Bronchial epithelial cell (primary cell): ENCODE measurements at places on chromosomes 13 and 19.
A peak's percentile ranks its signal among the peaks of the same experiment; 100 is the strongest.

DNA sequence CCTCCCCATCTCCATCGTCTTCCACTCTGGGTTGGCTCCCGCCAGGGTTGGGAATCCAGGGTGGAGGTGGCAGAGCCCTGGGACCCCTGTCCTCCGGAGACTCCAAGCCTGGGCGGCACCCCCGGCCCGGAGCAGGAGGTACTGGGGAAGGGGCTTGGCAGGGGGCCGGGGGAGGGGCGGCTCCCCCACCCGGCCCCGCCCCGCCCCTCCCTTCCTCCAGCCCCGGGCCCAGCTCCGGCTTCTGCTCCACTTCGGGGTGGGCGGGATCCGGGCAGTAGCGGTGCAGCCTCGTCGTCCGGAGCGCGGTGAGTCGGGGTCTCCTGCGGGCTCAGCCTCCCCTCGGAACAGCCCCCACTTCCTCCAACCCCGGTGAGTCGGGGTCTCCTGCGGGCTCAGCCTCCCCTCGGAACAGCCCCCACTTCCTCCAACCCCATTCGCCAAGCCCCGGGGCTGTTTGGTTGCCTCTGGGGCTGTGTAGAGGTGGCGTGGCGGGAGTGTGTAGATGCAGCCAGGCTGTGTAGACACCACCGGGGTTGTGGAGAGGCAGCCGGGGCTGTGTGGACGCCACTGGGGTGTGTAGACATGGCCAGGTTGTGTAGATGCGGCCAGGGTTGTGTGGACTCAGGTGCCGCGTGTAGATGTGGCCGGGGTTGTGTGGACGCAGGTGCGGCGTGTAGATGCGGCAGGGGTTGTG is at the start of gene TMPRSS9:
Gene TMPRSS9, plus strand, starts transcription at position 274 of the 694 bp plus-strand sequence. CDS start 29,521 bp downstream, outside the sequence.
- DNase-seq = no peak

- DNase-seq = no peak
Observed at GRCh38 chr13:98768522-98768921, 16.1 kb upstream of the SLC15A1 start.

DNA sequence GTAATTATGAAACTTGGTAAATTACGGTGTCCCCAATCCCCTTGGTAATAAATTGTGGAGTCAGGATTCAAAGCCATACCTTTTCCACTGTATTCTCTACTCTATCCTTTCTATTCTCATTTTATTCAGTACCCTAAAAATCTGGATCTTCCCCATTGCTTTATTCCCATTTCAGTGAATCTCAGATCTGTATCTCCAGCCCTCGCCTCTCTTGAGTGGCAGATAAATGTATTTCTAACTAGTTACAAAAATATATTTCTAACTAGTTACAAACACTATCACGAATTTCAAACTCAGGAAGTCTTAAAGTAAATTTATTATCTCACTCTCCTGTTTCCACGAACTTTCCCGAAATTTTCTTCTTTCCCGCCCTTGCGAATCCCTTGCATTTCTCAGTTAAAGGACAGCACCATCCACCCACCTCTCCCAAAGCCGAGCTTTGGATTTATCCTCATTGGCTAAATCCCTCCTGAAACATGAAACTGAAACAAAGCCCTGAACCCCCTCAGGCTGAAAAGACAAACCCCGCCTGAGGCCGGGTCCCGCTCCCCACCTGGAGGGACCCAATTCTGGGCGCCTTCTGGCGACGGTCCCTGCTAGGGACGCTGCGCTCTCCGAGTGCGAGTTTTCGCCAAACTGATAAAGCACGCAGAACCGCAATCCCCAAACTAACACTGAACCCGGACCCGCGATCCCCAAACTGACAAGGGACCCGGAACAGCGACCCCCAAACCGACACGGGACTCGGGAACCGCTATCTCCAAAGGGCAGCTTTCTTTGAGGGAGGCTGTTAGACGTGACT is 164.3 kb upstream of the PABPC3 start:
- no peak for DNase-seq

- DNase-seq = no peak
Observed at GRCh38 chr13:27423333-27423732, 1.1 kb upstream of the GTF3A start.

DNA sequence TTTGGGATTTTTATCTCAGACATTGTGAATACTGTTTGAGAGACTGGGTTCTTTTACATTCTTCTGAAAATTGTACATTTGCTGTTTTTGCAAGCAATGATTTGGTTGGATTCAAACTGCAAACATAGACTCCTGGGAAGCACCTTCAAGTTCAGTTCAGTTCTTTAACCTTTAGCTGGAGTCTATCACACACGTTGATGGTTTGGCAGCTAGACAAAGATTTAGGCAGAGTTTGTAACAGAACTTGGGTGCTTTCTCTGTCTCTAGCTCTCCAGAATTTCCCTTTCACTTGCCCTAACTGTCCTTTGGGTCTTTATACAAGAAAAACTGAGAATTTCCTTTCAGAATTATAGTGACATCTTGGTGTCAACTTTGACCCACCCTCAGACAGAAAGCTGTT is 556.6 kb downstream of the DIAPH3 start:
- DNase-seq = no peak

GRCh38 chr13:59497621-59498247 is 666.0 kb downstream of the DIAPH3 start:
- DNase-seq = no peak

DNA sequence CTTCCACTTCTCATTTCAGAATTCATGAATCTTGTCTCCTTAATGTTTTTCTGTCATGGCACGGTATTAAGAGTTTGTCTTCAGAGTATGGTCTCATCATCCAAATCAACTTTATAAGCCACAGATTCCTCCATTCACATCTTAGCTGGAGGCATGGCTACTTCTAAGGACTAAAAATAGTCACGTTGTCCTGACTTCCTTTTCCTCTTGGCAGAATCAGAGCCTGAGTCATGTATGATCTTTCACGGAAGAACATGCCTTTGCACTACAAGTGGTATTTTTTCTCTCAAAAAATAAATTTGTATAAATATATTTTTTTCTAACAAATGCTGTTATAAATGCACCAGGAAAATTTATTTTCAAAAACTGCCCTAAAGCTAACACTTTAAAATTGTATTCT is 71.4 kb downstream of the ALOX5AP start:
- DNase-seq = peak; percentile 81

DNA sequence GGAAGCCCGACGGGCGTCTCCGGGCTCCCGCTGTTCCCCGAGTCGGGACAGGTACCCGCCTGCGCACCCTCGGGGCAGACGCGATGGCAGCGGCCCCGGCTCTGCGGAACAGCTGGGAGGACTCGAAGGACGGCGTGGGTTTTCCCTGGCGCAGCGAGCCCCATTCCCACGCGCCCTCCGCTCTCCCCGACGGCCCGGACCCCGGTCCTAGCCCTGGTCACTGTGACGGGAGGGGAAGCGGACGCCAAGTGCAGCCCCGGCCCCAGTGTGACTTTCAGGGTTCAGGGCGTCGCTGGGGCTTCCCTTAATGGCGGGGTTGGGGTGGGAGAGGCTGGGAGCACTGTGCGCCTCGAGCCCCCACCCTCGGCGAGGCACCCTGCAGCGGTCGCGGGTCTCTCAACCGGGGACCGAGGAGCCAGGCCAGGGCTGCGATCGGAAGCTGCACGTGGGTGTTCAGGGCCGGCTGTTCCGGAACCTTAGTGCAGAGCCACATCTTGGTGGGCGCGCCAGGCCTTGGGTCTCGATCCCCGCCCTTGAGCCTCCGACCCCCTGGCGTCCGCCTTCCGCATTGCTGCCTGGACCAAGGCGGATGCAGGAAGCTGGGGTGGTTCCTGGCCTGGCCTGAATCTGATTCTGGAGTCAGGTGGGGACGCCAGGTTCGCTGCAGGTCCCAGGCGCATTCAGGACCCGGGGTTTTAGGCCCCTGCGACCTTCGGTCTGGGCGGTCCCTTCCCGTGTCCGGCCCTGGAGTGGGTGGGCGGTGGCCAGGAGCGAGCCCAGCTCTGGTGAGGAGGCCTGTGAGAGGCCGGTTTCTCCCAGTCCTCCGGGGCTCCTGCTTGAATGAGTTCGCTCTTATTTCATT is 3.5 kb downstream of the LGALS7B start:
- no peak for DNase-seq

DNA sequence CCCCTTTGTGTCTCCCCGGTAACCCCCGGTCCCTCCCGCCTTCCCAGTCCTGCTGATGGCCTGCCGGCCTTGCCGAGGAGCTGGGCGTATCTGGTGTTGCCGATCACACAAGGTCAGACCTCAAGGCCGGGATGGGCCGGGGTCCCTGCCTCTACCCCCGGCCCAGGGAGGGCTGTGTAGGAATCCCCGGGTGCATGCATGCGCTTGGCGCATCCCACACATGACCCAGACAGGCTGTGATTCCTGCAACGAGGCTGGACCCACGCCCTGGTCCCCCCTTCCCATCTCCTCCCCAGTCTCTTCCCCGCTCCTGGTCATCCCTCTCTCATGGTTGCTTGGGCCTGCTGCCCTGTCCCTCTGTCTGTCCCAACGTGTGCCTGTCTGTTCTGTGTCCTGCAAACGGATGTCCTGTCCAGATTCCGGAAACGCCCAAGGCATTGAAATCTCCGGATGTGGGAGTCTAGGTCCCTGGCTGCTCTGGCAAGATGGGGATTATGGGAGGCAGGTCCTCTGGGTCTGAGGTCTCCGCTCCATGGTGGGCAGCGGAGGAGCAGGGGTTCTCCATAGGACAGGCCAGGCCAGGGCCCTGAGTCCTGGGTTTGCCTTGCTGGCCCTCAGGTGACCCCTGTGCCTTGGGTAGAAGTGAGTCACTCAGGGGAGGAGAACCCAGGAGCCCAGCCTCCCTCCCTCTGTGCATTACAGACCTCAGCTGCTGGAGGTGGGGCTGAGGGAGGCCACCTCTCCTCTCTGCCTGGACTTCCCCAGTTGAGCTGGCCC is 1.6 kb downstream of the PKN1 start:
- DNase-seq = peak; percentile 46

GRCh38 chr19:47720669-47721422 is 7.6 kb downstream of the EHD2 start:
- no peak for DNase-seq

- DNase-seq = no peak
Observed at GRCh38 chr19:33450689-33451088, 70.9 kb downstream of the PEPD start.

DNA sequence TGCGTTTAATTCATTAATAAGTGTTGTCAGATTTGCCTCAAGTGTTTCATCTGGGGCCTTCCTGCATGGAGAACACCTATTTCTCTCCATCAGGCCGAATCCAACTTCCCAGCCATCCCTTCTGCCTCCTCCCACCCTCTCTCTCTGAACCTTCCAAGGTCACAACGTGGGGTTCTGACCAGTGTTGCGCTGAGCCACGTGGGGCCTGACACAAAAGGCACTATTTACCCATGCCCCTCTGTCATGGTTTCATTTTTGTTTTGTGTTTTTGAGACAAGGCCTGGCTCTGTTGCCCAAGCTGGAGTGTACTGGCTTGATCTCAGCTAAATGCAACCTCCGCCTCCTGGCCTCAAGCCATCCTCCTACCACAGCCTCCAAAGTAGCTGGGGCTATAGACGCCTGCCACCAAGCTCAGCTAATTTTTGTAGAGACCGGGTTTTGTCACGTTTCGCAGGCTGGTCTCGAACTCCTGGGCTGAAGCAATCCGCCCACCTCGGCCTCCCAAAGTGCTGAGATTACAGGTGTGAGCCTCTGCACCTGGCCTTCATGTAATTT is 8.6 kb upstream of the IRGC start:
- no peak for DNase-seq

DNA sequence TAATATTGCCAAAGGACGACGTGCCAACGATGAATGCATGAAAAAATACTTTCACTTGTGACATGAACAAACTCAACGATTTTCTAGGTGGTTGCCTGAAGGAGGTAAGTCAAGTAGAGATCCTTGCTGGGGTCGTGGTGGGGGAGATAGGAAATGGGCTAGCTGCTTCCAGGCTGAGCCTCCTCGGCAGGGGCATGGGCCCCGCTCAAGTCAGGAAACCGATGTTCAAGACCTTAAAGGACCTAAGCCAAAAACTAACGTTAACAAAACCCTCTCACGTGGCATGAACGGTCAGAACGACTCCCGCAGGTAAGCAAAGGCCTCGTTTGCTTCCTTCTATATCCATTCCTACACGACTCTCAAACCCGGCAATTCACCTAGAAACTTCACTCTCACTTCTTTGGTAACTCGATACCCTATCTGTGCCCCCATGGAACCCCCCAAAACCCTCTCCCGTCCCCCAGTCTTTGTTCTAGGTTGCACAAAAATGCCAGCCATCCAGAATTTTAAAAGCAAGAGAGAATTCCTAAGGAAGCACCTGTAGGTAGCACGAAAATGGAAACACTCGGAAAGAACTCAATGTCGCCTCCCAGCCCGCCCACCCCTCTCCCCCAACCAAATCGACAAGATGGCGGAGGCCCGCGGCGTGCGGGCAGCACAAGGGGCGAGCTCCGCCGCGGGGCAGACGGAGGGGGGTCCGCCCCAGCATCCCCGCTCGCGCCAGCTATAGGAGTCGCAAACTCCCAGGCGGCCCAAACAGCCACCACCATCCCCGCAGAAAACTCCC is 13.6 kb downstream of the ACP4 start:
- no peak for DNase-seq

DNA sequence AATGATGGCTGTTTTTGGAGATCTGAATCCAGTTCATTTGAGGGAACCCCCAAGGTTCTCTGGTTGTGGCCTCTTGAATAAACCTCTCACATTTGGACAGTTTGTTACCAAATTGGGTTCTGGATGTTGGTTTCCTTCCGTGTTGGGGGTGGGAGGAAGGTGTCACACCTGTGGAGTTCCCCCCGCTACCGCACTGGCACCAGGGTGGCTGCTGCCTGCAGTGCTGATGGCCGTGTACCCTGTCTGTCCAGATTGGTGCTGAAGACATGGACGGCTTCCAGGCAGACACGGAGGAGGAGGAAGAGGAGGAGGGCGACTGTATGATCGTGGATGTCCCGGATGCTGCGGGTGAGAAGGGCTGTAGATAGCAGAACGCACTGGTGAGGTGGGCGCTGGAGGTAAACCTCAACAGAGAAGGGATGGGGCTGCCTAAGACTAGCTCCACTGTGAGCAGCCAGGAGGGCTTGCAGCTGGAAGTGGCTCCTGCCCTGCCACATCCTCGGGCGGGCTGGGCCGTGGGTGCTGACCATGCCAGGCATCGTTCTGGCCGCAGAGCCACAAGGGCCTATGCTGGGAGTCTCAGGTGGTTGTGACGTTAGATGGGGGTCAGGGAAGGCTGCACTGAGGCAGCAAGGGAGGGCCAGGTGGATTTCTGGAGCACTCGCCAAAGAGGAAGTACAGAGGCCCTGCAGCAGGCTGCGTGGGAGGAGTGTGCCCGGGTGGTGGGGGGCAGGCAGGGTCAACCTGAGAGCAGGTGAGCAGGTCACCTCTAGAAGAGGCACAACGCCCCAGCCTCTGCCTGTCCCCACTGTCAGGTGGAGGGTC is 15.4 kb downstream of the UBXN6 start:
- DNase-seq = no peak

DNA sequence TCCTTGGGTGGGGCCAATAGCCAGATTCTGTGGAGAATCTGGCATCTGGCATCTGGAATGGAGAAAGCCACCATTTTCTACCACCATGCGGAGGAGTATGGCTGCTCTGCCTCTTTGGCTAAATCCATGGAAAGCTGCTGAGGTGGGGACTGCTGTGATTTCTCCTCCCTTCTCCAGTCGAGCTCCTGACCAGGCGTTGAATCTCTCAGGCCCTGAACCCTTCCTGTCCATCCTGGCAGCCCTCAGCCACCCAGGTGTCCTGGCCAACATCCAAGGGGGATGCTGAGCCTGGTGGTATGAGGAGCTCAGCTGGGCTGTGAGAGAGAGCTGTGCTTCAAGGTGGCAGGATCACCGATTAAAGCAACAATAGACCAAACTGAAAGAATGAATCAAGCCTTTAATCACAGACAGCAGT is 17.4 kb upstream of the SIGLEC6 start:
- DNase-seq = no peak
